Stimulated activated CD4-positive, alpha-beta T cell treated with anti-CD3 and anti-CD28 coated beads, Interleukin-12 subunit alpha, Interleukin-12 subunit beta, amount 100 ng/mL, for 4 hours (primary cell): ENCODE measurements at places on chromosomes 13 and 19.

DNA sequence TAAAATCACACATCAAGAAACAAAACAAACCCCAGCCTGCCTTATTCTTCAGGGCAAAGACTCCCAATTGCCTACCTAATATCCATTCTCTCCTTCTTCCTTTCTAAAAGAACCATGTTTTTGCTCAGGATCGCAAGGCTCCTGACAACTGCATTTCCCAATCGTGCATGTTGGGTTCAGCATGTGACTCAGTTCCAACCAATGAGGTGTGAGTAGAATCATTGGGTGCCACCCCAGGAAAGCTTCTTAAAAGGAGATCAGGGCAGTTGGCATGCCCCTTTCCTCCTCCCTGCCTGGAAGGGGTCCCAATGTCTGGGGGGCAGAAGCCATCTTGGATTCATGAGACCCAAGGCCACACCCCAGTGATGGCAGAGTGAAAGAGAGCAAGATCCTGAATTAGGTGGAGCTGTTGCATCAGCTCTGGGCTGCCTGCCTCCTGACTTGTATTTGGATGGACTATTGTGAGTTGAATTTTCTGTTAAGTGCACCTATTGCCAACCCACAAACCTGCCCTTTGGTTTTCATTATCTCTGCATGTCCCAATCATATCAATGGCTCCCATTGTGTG is 26.0 kb upstream of the UBAC2 start:
- DNase-seq, result no peak

DNA sequence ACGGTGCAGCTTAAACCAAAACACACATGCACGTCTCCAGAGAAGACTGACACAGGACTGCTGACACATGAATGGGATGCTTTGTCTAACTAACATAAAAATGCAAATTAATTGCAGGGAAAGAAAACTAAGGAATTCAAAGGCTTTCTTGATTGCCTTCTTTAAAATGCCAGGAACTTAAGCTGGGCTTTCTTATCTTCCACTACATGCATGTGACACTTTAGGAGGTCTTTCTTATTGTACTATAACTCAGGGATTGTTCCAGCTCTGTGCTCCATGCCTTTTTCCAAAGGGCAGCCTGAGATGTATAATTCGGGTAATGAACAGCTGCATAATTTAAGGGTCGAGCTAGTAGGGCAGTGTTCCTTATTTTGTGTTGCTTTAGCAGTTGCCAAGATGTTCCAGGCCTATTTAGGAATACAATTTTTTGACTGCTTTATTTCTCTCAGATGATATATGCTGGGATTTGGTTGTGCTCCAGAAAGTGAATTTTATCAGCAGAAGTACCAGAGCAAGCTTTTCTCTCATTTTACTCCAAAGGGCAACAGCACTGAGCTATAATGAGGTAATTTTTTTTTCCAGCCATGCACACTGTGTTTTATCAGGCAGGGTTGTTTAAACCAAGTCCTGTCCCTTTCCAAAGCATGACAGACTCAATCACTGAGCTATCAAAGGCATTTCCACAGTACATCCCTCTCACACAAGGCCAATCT is 885.2 kb downstream of the PCDH9 start:
- DNase-seq, result no peak

- DNase-seq, result no peak
These were observed 179.1 kb downstream of the ZNF536 start for GRCh38 chr19:30551271-30551670.

- DNase-seq, result no peak
These were observed 33.9 kb upstream of the ATP11A start for GRCh38 chr13:112655913-112656312.

- no peak for DNase-seq
These were observed 55.6 kb downstream of the RCBTB2 start for GRCh38 chr13:48477191-48477855.

- no peak for DNase-seq
These were observed 47.1 kb upstream of the CNMD start for GRCh38 chr13:52786766-52787165.

GRCh38 chr19:13056052-13056660 is 46.5 kb downstream of the LYL1 start:
- no peak for DNase-seq

- no peak for DNase-seq
These were observed 18.3 kb upstream of the SLC1A5 start for GRCh38 chr19:46806656-46807055.

DNA sequence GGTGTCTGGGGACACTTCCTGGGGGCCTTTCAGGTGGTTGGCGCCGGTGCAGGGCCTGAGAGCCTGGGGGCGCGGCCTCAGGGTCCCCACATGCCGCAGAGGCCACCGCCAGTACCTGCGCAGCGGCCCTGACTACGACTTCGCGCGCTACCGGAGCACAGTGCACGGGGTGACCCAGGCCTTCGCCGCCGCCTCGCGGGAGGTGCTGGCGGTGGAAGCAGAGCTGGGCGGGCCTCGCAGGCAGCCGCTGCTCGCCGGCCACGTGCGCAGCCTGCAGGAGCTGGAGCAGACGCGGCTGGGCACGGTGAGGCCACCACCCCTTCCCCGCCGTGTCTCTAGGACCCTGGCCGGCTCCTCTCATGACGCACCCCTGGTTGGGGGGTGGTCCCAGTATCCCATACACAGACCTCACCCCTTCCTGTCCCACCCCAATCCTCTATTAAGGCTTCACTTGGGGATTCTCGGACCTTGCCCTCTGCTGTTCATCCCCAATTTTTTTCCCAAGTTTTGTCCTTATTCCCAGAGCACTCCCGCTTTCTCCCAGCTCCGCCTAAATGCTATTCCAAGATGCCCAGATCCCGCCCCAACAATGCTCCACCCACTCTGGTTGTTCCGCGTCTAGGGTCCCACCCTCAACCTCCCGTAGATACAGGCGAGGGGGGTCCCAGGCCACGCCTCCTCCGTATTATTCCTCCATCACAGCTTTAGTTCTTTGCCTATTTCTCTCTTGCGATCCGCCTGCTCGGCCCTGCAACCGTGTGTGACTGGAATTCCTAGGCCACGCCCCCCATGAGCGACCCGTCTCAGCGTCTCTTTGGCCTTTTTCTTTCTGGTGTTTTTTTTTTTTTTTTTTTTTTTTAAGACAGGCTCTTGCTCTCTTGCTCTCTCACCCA is 1.0 kb downstream of the REX1BD start:
- no peak for DNase-seq

DNA sequence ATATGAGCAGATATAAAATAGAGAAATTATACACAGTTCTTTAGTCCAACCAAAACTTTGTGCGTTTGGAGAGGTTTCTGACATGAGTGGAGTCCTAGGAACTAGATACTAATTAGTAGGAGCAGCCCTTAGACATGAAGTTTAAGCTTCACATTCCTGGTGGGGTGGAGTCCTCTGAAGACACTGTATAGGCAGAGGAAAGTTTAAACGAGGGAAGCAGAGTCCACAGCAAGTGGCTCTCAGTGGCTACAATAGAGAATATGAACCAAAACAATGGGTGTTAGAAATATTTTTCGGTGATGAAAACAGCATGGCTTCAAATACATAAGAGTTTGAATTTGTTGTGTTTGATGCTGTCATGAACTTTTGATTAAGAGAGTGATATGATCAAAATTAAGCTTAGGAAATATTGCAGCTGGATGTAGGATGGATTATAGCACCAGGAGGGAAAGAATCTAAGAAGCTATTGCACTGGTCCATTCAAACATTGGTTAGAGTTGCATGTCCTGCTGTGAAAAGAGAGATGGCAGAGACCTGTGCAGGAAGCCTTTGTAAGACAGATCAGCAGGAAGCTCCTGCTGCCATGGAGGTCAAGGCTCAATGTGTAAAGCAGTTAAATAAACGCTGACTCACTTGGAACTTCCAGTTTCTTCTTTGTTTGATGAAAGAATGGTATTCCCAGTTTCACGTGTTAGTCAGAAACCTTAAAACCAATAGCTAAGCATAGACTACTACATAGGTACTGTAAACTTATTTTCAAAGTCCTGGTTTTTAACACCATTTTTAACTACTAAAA is 175.2 kb downstream of the TDRD3 start:
- no peak for DNase-seq

- DNase-seq, result no peak
These were observed 294.7 kb downstream of the DCLK1 start for GRCh38 chr13:35836446-35836845.

DNA sequence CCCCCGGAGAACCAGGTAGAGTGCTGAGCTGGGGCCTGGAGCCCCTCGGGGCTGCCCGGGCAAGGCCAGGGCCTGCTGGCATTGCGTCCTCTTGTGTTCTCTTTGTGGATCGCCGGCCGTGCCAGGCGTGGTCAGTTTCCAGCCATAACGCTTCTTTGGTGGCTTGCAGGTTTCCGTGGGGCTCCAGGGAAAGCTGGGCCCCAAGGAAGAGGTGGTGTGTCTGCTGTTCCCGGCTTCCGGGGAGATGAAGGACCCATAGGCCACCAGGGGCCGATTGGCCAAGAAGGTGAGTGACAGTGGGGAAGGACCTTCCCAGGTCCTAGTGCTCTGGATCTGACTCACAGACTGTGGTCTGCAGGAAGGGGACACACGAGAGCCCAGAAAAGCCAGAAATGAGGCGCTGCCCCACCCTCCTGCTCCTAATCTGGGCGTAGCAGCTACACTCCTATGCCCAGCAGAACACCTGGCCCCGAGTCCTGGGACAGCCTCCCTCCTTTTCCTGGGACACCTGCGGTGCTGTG is 57.5 kb downstream of the RAB20 start:
- no peak for DNase-seq

GRCh38 chr13:62320129-62321108 is 904.8 kb upstream of the PCDH20 start:
- no peak for DNase-seq

GRCh38 chr13:68081061-68081460 is 850.9 kb upstream of the PCDH9 start:
- DNase-seq, result no peak

- DNase-seq, result peak; percentile 19
These were observed 5.7 kb downstream of the WDR62 start for GRCh38 chr19:36060430-36060829.
